ENCODE measurements at places on chromosomes 1 and 21.
A peak's percentile ranks its signal among the peaks of the same experiment; 100 is the strongest.

DNA sequence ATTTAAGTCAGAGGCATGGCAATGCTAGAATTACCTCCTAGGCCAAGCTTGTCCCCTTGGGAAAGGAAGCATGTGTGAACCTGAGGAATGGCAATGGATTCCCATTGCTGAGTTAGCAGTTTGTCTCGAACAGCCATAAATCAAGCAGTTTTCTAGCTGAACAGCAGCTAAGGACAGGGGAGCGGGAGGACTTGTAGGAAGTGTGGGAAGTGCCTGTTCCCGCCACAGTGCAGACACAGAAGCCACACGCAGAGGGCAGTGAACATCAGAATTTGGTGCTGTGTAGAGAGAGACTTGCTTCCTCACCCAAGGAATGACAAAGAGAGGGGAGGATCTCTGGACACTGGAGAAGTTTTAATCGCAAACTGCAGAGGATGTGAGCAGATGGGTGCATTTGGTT, 3.8 kb downstream of the PHGDH start:
- H3K27me3 ChIP-seq = no peaks in the 10 kb centered on the region
- H3K4me1 ChIP-seq = peaks cover 12% of the 10 kb centered on the region
- no peak overlapping the region for H3K4me3 ChIP-seq
- no peak overlapping the region for H3K27ac ChIP-seq
- peaks cover 8% of the 10 kb centered on the region for H3K36me3 ChIP-seq

DNA sequence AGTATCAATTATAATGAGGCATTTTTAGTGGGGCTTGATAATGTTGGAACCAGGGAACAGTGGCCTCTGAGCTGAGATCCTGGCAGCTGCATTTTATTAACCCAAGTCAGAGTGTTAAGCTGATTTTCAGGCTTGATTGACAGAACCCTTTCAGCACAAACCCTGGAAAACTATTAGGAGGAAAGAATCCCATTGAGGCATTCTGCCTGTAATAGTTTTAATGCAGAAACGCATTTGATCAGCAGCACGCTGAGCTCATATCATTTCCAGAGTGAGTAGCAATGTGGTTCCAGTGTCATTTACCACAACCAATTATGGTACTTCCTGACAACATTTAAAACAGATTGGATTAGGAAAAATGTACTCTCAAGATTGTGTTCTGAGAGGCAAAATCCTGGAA, 78.3 kb upstream of the BARHL2 start:
- no peak overlapping the region for H3K4me3 ChIP-seq
- no peaks in the 10 kb centered on the region for H3K4me1 ChIP-seq
- no peaks in the 10 kb centered on the region for H3K27me3 ChIP-seq
- no peak for DNase-seq

DNA sequence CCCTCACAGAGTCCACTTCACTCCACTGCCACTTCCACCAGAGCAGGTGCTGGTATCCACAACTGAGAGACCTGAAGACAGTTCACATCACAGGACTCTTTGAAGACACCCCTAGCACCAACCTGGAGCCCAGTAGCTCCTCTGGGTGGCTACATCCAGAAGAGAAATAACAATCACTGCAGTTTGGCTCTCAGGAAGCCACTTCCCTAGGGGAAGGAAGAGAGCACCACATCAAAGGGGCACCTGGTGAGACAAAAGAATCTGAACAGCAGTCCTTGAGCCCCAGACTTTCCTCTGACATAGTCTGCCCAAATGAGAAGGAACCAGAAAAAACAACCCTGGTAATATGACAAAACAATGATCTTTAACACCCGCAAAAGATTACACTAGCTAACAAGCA, 113.2 kb downstream of the TENT5C start:
- no peaks in the 10 kb centered on the region for H3K36me3 ChIP-seq
- no peaks in the 10 kb centered on the region for H3K27me3 ChIP-seq
- H3K4me3 ChIP-seq = no peak overlapping the region
- H3K4me1 ChIP-seq = no peaks in the 10 kb centered on the region
- no peak for DNase-seq

GRCh38 chr1:162216604-162217003, 147.1 kb downstream of the NOS1AP start:
- DNase-seq = no peak
- no peaks in the 10 kb centered on the region for H3K27me3 ChIP-seq
- H3K36me3 ChIP-seq = no peaks in the 10 kb centered on the region
- no peak overlapping the region for H3K27ac ChIP-seq
- H3K4me1 ChIP-seq = no peaks in the 10 kb centered on the region

DNA sequence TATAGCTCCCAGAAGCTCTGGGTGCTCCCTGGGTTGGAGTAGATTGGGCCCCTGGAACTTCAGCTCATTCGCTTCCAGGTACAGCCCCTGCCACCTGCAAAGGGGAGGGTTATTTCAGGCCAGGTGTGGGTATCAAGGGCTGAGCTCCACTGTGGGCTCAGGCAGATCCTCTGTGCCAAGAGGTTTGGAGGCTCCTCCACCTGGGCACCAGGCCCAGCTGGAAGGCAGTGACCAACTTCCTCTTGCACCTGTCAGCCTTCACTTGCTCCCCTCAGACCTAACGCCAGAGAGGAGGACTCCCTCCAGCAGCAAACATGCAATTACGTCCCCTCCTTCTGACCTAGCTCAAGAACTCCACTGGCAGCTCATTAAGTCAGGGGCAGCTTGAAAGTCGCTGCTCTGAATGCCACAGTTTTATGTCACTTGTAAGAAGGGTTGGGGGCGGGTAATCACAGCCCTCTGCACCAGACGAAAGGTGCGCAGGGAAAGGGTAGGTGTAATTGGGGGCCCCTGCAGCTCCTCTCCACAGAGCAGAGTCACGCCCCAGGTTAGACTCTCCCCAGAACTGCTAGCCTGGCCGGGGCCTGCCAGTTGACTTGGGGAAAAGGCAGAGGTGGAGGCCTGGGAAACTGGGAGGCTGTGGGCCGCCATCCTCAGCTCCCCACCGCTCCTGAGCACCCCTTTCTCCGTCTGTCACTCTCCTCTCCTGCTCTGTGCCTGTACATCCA, 125.0 kb upstream of the TMPRSS2 start:
- no peak overlapping the region for H3K4me3 ChIP-seq
- H3K27ac ChIP-seq = no peak overlapping the region
- no peaks in the 10 kb centered on the region for H3K4me1 ChIP-seq
- no peak for DNase-seq

DNA sequence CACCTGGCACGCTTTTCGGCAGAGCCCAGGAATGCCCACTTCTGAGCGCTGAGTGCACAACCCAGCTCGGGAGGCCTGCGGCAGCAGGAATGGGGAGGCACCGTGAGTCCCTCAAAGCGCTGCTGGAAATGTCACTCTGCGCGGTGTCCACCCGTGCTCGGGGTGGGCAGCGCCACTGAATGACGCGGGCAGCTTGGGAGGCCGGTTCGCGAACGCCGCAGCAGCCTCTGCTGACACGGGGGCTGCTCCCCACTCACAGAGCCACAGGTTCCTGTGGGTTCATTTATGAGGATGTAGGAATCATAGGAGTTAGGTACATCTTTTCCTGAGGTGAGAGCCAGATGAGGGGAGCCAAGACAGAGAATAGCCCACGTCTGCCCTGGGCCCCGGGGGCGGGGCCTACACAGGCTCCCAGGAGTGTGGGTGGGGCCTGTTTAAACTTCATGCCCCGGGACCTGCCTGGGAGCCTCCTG, 146.7 kb upstream of the COL6A1 start:
- no peak overlapping the region for H3K4me3 ChIP-seq
- no peaks in the 10 kb centered on the region for H3K27me3 ChIP-seq
- no peak overlapping the region for H3K27ac ChIP-seq
- H3K36me3 ChIP-seq = no peaks in the 10 kb centered on the region
- H3K4me1 ChIP-seq = no peaks in the 10 kb centered on the region
- DNase-seq = no peak

GRCh38 chr1:183212870-183213269, 26.8 kb downstream of the LAMC2 start:
- H3K27me3 ChIP-seq = peaks cover 53% of the 10 kb centered on the region
- H3K27ac ChIP-seq = no peak overlapping the region
- H3K36me3 ChIP-seq = no peaks in the 10 kb centered on the region
- DNase-seq = no peak
- H3K4me1 ChIP-seq = no peaks in the 10 kb centered on the region
- no peak overlapping the region for H3K4me3 ChIP-seq

- H3K27me3 ChIP-seq = no peaks in the 10 kb centered on the region
- H3K36me3 ChIP-seq = no peaks in the 10 kb centered on the region
- H3K4me3 ChIP-seq = no peak overlapping the region
- peak; percentile 72 for DNase-seq
- H3K4me1 ChIP-seq = no peaks in the 10 kb centered on the region
These were observed 76.4 kb upstream of the ZBTB18 start for GRCh38 chr1:243974451-243975292.

GRCh38 chr1:232273011-232273410, 356.9 kb downstream of the SIPA1L2 start:
- no peaks in the 10 kb centered on the region for H3K27me3 ChIP-seq
- H3K4me3 ChIP-seq = no peak overlapping the region
- DNase-seq = no peak
- H3K4me1 ChIP-seq = peaks cover 13% of the 10 kb centered on the region
- H3K36me3 ChIP-seq = no peaks in the 10 kb centered on the region

- H3K27me3 ChIP-seq = peaks cover 67% of the 10 kb centered on the region
- H3K4me1 ChIP-seq = peaks cover 6% of the 10 kb centered on the region
- no peak overlapping the region for H3K4me3 ChIP-seq
These were observed 2.6 kb downstream of the SLAMF8 start for GRCh38 chr1:159829273-159829634.

DNA sequence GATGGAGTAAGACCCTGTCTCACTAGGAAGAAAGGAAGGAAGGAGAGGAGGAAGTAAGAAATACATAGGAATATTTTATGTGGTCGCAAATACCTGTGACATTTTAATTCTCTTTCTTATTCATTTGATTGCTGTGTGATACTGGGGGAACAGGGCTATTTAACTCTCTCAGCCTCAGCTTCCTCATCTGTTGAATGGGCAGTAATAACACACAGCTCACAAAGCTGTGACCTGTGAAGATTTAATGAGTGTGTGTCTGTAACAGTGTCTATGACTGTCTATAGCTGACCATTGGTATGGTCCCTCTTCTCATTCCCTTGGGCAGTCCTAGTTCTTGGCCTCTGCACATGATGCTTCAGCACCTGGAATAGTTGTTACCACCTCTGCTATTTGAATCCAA, 13.6 kb upstream of the GPR161 start:
- no peaks in the 10 kb centered on the region for H3K27me3 ChIP-seq
- no peaks in the 10 kb centered on the region for H3K4me1 ChIP-seq
- no peak overlapping the region for H3K4me3 ChIP-seq

DNA sequence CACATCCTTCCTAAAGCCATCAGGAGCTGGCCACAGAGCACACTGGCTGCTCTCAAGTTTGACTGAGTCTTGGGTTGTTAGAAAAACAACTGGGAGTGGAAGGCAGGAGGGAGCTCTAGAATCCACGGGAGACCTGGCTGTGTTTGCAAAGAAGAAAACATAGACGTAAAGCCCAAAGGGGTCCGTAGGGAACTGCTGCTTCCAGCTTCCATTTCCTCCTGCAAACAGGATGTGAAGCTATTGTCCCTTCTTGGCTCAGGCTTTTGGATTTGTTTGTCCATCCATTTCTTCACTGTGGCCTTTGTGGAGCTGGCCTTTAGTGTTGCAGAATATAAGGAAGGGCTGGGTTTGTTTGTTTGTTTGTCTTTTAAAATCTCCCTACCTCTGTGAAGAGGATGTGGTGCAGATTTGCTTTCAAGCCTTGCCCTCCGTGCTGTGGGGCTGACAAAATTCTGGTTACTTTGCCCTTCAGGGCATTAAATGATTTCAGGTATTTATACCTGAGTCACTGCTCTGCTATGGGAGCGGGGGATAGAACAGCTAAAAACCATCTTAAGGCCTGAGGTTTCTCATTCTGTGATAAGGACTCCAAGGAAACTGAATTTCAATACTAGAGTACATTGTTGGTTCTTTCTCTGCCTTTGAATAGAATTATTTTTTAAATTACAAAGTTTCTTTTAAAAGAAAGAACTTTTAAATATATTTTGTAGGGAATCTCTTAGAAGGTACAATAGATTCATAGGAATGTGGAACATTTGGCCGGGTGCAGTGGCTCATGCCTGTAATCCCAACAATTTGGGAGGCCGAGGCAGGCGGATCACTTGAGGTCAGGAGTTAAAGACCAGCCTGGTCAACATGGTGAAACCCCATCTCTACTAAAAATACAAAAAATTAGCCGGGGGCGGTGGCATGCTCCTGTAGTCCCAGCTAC, 74.3 kb downstream of the MPZL1 start:
- H3K36me3 ChIP-seq = no peaks in the 10 kb centered on the region
- H3K4me1 ChIP-seq = peaks cover 8% of the 10 kb centered on the region
- H3K4me3 ChIP-seq = no peak overlapping the region
- DNase-seq = peak; percentile 52
- H3K27me3 ChIP-seq = no peaks in the 10 kb centered on the region

DNA sequence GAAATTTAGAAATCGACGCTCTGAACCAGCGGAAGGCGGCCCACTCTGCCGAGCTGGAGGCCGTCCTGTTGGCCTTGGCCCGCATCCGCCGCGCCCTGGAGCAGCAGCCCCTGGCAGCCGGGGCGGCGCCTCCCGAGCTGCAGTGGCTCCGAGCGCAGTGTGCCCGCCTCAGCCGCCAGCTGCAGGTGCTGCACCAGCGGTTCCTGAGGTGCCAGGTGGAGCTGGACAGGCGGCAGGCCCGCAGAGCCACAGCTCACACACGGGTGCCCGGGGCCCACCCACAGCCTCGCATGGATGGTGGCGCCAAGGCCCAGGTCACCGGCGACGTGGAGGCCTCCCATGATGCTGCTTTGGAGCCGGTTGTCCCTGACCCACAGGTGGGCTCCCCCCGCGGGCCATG, 47.0 kb upstream of the DIP2A start:
- H3K36me3 ChIP-seq = peaks cover 59% of the 10 kb centered on the region
- H3K4me1 ChIP-seq = no peaks in the 10 kb centered on the region
- H3K4me3 ChIP-seq = no peak overlapping the region
- H3K27ac ChIP-seq = no peak overlapping the region

DNA sequence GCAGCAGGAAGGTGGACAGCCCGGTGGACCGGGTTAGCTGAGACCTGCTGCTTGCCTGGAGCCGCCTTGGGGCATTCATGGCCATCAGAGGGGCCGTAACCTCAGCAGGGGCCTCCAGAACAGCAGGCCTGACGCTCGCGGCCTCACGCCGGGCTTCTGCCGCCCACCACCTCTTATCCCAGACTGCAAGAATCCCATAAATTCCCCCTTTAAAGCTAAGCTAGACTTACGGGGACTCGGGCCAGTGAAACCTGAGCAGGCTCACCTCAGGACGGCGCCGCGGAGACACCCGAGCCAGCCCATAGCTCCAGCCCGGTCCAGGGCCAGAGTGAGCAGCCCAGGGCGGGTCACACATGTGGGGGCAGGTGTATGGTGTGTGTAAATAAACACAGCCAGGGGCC, 132.3 kb downstream of the GLIS1 start:
- DNase-seq = peak; percentile 72
- no peak overlapping the region for H3K4me3 ChIP-seq
- H3K4me1 ChIP-seq = no peaks in the 10 kb centered on the region
- H3K36me3 ChIP-seq = no peaks in the 10 kb centered on the region
- H3K27me3 ChIP-seq = no peaks in the 10 kb centered on the region

- H3K4me1 ChIP-seq = peaks cover 1% of the 10 kb centered on the region
- peak; percentile 72 for DNase-seq
- no peaks in the 10 kb centered on the region for H3K27me3 ChIP-seq
- peak overlapping the region; percentile 99 for H3K27ac ChIP-seq
- H3K36me3 ChIP-seq = no peaks in the 10 kb centered on the region
These were observed 681 bp upstream of the VANGL2 start for GRCh38 chr1:160399544-160400222.
